ENCODE measurements at places on chromosomes 11 and 22.

DNA sequence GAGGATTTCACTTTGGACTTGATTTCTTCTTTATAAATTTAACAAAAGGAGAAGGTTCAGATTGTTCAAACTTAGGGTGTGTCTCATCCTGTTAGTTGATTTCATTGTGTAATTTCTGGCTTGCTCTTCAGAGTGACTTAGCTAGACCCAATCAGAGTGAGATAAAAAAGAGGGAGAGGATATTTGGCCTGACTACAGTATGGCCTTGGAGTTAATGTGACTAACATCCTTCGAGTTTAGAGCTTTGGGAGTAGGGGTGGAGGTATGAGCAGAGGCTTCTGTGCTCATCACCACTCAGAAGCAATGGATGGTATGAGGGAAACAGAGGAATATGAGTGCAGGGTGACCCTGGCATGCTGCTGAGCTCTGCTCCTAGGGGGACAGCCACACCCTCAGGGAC is 114.2 kb downstream of the ME3 start:
- no peak for DNase-seq

DNA sequence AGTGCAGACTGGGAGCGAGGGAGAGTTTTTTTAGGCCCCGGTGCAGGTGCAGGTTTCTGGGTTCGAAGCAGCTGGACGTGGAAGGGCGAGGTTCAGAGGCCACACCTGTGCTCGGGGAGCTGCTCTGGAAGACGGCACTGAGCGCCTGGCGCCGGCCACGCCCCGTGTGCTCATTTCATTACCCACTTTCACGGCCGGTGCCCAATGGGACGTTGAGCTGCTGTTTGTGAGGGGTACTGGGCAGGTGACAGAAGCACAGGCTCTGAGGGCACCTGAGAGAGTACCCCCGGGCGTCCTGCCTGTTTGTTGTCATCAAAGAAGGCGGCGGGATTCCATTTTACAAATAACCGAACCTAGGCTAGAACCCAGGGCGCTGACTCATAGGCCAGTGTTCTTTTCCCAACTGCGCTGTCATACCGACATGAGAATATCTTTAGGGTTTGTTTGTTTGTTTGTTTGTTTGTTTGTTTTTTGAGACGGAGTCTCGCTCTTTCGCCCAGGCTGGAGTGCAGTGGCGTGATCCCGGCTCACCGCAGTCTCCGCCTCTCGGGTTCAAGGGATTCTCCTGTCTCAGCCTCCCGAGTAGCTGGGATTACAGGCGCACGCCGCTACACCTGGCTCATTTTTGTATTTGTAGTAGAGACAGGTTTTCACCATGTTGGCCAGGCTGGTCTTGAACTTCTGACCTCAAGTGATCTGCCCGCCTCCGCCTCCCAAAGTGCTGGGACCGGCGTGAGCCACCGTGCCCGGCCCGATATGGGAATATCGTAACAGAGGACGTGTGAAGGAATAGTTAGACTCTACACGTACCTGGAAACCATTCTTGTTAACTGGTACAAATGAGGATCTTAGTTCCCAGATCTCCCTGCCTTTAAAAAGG is 16.6 kb upstream of the SPTBN2 start:
- peak; percentile 52 for DNase-seq

GRCh38 chr11:118380571-118380970 is 20.8 kb upstream of the ATP5MG start:
- DNase-seq = no peak

DNA sequence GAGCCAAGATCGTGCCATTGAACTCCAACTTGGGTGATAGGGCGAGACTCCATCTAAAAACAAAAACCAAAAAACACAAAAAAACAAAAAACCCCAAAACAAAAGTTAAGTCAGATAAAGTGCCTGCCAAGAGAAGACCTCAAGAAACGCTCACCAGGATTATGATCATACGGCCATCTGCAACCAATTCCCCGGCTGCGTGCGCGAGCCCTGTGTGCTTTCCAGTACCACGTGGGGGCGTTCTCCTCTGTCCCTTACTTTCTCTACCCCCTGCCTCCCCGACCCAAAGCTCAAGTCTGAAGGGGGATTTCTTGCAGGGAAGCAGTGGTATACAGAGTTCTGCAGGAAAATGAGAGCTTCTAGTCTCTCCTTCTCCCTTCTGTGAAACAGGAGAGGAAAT is 10.5 kb upstream of the RPS19BP1 start:
- DNase-seq = no peak

GRCh38 chr11:75563978-75564552 is 2.0 kb downstream of the SERPINH1 start:
- no peak for DNase-seq

- no peak for DNase-seq
Measured at GRCh38 chr11:73191151-73191550, 26.9 kb upstream of the P2RY2 start.

DNA sequence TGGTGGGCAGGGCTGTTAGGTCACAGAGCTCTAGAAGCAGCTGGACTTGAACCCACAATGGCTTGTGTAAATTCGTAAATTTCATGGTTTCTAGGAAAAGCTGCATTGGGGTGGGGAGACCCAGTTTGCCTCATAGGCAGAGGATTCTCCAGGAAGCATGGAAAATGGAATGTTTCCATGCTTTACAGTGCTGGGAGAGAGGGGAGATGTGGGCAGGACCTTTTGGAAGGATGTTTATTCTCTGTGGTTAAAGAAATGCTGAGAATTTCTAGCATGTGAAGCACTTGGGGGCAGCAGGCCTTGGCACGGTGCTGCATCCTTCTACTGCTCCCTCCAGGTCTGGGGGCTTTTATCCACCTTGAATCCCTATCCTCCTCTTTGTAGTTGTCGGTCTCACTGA is 46.3 kb downstream of the TRAF6 start:
- no peak for DNase-seq

All from activated naive CD4-positive, alpha-beta T cell treated with Interleukin-2 at 50 U/mL for 16 hours (primary cell).